ENCODE measurements at places on chromosomes 11 and 22.

- peak overlapping the region; percentile 68 for H3K4me3 ChIP-seq
- peak; percentile 40 for DNase-seq
- H3K36me3 ChIP-seq: peaks cover 52% of the 10 kb centered on the region
- no peaks in the 10 kb centered on the region for H3K27me3 ChIP-seq
These were observed 762 bp downstream of the ANKRD13D start for GRCh38 chr11:67289651-67290479.

DNA sequence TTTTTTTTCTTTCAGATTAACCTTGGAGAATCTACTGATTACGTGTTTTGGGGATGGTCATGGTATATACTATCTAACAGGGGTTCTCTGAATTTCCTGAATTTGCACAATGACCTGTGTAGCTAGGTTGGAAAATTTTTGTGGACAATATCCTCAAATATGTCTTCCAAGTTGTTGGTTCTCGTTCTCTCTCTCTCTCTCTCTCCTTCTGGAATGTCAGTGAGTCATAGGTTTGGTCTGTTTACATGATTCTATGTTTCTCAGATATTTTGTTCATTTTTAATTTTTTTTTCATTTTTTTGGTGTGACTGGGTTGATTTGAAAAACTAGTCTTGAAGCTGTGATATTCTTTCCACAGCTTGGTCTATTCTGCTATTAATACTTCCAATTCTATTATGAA lies 604.0 kb upstream of the ANO3 start:
- no peaks in the 10 kb centered on the region for H3K36me3 ChIP-seq
- H3K27ac ChIP-seq: no peak overlapping the region
- no peak for DNase-seq
- no peak overlapping the region for H3K4me3 ChIP-seq

GRCh38 chr22:38656256-38657044 lies at the start of the genes CBY1 and FAM227A:
CBY1 (plus strand) TSS chr22:38656638; CDS start chr22:38668055, 11,417 bp downstream.
FAM227A (minus strand) TSS chr22:38656392; CDS start chr22:38650168, 6,224 bp downstream.
- no peaks in the 10 kb centered on the region for H3K27me3 ChIP-seq
- H3K36me3 ChIP-seq: peaks cover 7% of the 10 kb centered on the region
- H3K4me3 ChIP-seq: peak within 1 kb of the TSS; percentile 82
- peak within 1 kb of the TSS; percentile 97 for H3K27ac ChIP-seq

DNA sequence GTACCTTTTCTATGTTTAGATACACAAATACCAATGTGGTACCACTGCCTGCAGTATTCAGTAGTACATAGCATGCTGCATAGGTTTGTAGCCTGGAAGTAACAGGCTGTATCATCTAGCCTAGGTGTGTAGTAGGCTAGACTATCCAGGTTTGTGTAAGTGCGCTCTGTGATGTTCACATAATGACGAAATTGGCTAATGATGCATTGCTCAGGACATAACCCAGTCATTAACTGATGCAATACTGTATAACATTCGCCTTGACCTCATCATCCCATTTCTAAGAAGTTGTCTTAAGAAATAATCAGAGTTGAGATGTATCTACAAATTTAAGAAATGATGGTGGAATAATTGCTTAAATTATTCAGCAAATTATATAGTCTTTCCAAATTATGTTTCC lies 116.0 kb upstream of the TIMP3 start:
- H3K4me3 ChIP-seq: no peak overlapping the region
- H3K4me1 ChIP-seq: no peaks in the 10 kb centered on the region
- H3K27ac ChIP-seq: no peak overlapping the region

GRCh38 chr11:113771964-113772363 lies 1.5 kb downstream of the ZW10 start:
- H3K36me3 ChIP-seq: peaks cover 42% of the 10 kb centered on the region
- DNase-seq: no peak
- no peaks in the 10 kb centered on the region for H3K27me3 ChIP-seq
- H3K27ac ChIP-seq: no peak overlapping the region
- H3K4me1 ChIP-seq: peaks cover 12% of the 10 kb centered on the region

DNA sequence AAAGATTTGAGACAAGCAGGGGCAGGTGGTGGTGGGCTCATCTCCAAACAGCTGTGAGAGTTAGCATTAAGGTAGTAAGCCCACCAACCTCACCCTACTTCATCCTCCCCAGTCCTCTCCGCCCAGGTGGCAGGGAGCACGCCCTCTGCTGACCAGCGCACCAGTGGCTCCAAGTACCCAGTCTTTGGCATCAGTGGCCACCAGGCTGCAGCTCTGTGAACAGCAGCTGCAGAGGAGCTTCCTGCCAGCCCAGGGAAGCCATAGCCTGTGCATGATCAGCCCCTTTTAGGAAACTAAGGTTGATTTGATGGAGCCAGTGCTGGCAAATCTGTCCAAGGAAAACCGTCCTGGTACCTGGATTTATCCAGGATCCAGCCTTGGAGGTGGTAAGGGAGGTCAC lies 21.7 kb downstream of the CAVIN3 start:
- no peak overlapping the region for H3K4me3 ChIP-seq
- H3K27ac ChIP-seq: no peak overlapping the region
- DNase-seq: peak; percentile 27
- no peaks in the 10 kb centered on the region for H3K27me3 ChIP-seq

DNA sequence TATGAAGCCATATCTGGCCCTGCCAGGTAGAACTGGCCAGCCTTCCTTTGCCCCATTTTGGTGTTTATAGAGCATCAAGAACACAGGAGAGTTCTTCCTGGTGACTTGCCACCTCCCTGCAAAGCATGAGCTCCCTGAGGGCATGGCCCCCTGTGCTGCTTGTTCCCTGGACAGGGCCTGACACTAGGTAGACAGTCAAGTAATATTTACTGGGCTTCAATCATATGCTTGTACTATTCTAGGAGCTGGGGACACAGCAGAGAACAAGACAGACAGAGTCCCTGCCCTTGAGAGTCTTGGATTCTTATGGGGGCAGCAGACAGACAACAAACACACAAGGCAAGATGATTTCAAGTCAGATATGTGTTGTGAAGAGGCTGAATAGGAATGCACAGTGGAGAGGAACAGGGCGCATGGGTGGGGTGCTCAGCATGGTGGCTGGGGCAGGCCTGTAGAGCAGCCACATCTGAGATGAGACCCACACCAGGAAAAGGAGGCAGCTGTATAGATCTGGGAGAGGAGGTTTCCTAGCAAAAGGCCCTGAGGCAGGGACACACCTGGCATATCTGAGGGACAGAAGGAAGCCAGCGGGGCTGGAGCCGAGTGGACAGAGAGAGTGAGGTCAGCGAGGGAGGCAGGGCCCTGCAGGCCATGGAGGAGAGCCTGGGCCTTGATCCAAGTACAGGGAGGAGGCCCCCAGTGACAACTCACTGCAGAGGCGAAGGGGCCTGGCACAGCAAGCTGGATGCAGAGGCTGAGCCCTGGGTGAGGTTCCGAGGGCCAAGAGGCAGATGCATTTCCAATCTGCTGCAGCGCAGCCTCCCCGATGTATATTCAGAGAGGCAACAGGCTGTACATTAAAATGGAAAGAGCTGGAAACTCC lies 10.2 kb upstream of the CBX6 start:
- no peaks in the 10 kb centered on the region for H3K27me3 ChIP-seq
- peak overlapping the region; percentile 41 for H3K4me3 ChIP-seq
- H3K36me3 ChIP-seq: no peaks in the 10 kb centered on the region
- peaks cover 13% of the 10 kb centered on the region for H3K4me1 ChIP-seq
- H3K27ac ChIP-seq: peak overlapping the region; percentile 75

DNA sequence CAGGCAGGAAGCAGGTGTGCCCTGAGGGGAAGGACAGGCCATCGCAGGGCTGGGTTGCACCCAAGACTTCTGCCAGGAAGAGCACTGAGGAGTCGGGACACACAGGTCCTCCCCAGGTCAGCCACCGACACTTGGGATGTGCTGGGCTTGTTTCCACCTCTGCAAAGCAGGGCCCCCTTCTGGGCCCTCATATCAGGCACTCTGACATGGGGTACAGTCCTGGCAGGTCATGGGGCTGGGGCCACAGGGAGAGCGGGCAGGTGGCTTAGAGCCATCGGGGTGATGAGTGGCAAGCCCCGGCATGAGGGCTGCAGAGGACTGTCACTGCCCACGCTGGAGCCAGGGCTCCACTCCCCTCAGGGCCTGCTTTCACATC lies 7.9 kb upstream of the ADORA2A start:
- no peaks in the 10 kb centered on the region for H3K27me3 ChIP-seq
- H3K4me1 ChIP-seq: peaks cover 16% of the 10 kb centered on the region
- H3K27ac ChIP-seq: no peak overlapping the region
- H3K36me3 ChIP-seq: no peaks in the 10 kb centered on the region
- peak; percentile 48 for DNase-seq

- DNase-seq: no peak
- H3K27me3 ChIP-seq: no peaks in the 10 kb centered on the region
- H3K27ac ChIP-seq: no peak overlapping the region
- no peak overlapping the region for H3K4me3 ChIP-seq
- H3K36me3 ChIP-seq: no peaks in the 10 kb centered on the region
- H3K4me1 ChIP-seq: peaks cover 62% of the 10 kb centered on the region
These were observed 57.0 kb downstream of the FLRT1 start for GRCh38 chr11:64092761-64093136.

- H3K27me3 ChIP-seq: no peaks in the 10 kb centered on the region
- peaks cover under 1% of the 10 kb centered on the region for H3K4me1 ChIP-seq
- no peaks in the 10 kb centered on the region for H3K36me3 ChIP-seq
- H3K27ac ChIP-seq: no peak overlapping the region
- H3K4me3 ChIP-seq: no peak overlapping the region
These were observed 404.1 kb downstream of the TBC1D22A start for GRCh38 chr22:47166446-47167016.

DNA sequence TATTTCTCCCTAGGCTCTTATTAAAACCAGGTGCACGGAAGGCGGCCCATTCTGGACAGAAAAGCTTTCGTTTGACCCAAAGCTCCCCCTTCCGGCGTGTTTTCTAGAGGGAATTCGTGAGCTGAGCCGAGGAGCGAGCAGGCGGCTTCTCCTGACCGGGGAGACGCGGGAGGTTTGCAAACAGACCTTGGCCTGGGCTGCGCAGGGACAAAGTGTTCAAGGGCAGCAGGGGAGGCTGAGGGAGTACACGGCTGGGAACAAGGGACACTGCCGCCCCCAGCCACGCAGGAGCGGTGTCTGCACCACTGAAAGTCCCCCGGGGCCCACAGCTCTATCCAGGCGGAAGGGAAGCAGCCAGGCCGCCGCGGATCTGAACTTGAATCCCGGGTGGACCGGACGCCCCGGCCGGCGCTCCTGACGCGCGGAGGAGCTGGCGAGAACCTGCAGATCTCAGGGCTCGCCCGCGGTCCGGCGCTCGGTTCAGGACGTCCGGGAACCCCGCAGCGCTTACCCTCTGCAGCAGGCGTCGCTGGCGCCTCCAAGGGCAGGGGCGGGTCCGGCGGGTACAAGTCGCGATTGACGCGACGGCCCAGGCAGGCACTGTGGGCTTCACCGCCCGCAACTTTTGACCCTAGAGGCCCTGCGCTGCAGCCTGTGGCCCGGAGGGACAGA lies 101.9 kb downstream of the WT1 start:
- no peaks in the 10 kb centered on the region for H3K36me3 ChIP-seq
- no peak overlapping the region for H3K27ac ChIP-seq
- H3K27me3 ChIP-seq: no peaks in the 10 kb centered on the region
- peak overlapping the region; percentile 53 for H3K4me3 ChIP-seq
- DNase-seq: peak; percentile 37

DNA sequence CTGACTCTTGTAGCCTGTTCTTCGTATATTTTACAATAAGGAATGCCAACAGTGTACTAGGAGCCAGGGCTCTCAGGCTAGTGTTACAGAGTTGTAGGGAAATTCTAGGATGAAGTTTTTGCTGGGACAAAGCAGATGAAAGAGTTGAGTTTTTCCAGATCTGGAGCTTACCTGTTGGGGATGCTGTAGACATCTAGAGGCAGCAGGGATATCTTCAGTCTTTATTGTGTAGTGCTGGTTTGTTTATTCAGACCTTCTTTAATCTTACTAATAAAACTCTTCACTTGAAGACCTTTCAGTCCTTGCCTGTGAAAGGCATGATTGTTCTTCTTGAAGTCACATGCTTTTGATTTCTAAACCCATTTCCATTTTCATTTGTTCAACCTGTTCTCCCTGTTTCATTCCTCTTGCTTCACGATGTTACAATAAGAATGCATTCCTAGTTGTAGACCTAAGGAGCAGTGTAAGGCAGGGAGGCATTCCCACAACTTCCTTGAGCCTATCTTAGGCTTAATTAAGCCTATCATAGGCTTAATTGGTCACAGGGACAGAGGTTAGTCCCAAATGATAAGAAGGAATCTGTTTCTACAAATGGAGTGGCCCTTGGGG lies 7.9 kb upstream of the SLC37A2 start:
- no peak overlapping the region for H3K4me3 ChIP-seq
- no peak for DNase-seq
- H3K27ac ChIP-seq: no peak overlapping the region
- H3K27me3 ChIP-seq: no peaks in the 10 kb centered on the region
- no peaks in the 10 kb centered on the region for H3K36me3 ChIP-seq

- no peak overlapping the region for H3K27ac ChIP-seq
- H3K27me3 ChIP-seq: no peaks in the 10 kb centered on the region
- H3K4me3 ChIP-seq: no peak overlapping the region
These were observed 38.0 kb upstream of the CHKA start for GRCh38 chr11:68159161-68159560.
